ENCODE measurements at places on chromosomes 2 and 18.

GRCh38 chr2:18930971-18931370, 341.6 kb upstream of the NT5C1B start:
- no peak for DNase-seq

- no peak for DNase-seq
These were observed 47.3 kb upstream of the NDUFV2 start for GRCh38 chr18:9055185-9055584.

GRCh38 chr2:228688007-228688645, 506.6 kb upstream of the SPHKAP start:
- no peak for DNase-seq

DNA sequence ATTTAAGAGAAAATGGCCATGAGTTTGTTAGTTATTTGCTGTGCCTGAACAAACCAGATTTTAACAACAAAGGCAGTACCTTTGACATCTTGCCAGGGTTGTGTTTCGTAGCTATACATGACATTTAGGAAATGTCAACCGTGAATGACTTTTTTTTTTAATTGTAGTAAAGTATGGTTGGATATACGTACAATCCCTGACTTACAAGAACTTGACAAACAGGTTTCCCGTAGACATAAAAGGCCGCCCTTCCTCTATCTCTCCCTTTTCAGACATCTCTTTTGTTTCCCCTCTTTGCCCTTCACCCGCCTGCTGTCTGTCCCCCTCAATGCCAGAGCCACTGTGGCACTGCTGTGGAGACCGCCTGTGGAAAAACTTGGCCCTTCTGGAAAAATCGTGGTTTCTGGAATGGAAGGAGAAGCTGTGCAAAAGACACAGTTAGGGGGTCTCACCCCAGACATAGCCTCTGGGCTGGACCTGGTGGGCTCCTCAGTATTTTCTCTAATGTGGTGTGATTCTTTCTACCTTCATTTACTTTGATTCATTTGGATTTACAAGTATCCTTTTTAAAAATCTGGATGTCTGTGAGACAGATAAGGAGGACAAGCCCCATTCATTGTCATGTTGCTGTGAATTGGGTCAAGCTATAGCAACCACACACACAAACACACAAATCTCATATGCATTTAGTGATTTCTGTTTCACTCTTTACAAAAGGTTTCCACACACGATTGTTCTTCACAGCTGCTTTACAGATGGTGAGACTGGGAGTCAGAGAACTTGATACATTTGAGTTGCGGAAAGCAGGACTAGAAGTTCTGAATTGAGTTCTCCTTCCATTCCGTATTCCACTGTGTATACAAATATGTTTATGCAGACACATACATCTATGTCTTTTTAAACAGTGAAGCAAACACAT, 48.6 kb downstream of the SPATS2L start:
- no peak for DNase-seq

GRCh38 chr2:223235986-223236385, 184.0 kb downstream of the KCNE4 start:
- no peak for DNase-seq

GRCh38 chr2:131112529-131112928, 7.4 kb downstream of the PLEKHB2 start:
- no peak for DNase-seq

DNA sequence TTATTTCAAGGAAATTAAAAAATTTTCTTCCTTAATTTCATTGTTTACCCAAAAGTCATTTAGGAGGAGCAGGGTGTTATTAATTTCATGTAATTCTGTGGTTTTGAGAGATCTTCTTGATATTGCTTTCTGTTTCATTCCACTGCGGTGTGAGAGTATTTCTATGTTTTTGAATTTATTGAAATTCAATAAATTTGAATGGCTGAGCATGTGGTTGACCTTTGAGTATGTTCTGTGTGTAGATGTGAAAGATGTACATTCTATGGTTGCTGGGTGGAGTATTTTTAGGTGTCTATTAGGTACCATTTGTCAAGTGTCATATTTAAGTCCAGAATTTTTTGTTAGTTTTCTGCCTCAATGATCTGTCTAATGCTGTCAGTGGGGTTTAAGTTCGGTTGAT, 39.4 kb upstream of the LANCL1 start:
- no peak for DNase-seq

GRCh38 chr2:70111752-70112591, 24.7 kb downstream of the PCBP1 start:
- DNase-seq = no peak

DNA sequence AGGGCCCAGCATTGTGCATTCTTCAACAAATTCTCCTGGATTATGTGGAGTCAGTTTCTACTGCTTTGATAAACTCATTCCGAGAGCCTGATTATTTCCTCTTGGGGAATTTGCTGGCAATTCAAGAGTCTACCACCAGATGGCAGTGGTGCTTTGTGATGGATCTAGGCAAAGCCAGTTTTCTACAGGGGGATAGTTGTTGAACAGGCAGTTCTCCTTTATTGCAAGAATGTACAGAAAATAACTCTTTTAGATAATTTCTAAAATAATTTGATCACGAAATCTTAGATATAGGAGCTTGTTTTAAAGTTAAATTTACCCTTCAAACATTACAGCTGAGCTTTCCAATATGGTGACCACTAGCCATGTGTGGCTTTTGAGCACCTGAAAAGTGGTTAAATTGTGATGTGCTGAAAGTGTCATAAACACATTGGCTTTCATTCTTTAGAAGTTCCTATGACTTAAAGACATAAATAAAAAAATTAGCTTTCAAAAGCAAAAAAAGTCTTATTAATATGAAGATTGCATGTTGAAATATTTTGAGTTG, 66.7 kb upstream of the HAAO start:
- DNase-seq = peak; percentile 48

DNA sequence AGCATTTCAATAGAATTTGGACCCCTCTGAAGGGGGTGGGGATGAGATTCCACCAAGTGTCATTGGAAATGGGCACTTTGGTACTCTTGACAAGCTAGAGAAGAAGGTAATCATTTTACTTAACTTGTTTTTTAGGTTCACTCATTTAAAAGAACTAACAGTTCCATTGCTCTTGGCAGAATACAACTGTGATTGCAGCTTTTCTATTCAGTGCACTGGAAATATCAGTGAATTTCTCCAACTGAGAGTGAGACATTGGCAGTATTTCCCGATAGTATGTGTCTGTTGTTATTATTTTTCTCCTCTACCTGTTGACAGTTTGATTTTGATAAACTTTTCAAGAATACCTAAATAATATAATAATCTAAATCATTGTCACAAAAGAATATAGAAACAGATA, 1356.7 kb upstream of the NXPH2 start:
- no peak for DNase-seq

All from T-helper 9 cell (primary cell).